Tibial artery (tissue), 4 donors: ENCODE measurements at places on chromosomes 13 and 19.
A peak's percentile ranks its signal among the peaks of the same experiment; 100 is the strongest.

- H3K27ac ChIP-seq = peak overlapping the region; percentile 56
- DNase-seq = no peak
- no peaks in the 10 kb centered on the region for H3K36me3 ChIP-seq
- peaks cover 21% of the 10 kb centered on the region for H3K4me1 ChIP-seq
- H3K27me3 ChIP-seq = no peaks in the 10 kb centered on the region
Measured at GRCh38 chr13:50357136-50357535, 341.9 kb downstream of the KCNRG start.

GRCh38 chr19:17328517-17329365 is 5.9 kb downstream of the ANO8 start:
- H3K4me3 ChIP-seq = no peak overlapping the region
- no peaks in the 10 kb centered on the region for H3K36me3 ChIP-seq
- no peaks in the 10 kb centered on the region for H3K27me3 ChIP-seq
- no peak for DNase-seq

GRCh38 chr13:40192452-40192851 is 474.0 kb downstream of the FOXO1 start:
- peak; percentile 48 for DNase-seq
- H3K36me3 ChIP-seq = no peaks in the 10 kb centered on the region
- no peak overlapping the region for H3K4me3 ChIP-seq
- no peaks in the 10 kb centered on the region for H3K4me1 ChIP-seq
- H3K27ac ChIP-seq = peak overlapping the region; percentile 83
- H3K27me3 ChIP-seq = no peaks in the 10 kb centered on the region

DNA sequence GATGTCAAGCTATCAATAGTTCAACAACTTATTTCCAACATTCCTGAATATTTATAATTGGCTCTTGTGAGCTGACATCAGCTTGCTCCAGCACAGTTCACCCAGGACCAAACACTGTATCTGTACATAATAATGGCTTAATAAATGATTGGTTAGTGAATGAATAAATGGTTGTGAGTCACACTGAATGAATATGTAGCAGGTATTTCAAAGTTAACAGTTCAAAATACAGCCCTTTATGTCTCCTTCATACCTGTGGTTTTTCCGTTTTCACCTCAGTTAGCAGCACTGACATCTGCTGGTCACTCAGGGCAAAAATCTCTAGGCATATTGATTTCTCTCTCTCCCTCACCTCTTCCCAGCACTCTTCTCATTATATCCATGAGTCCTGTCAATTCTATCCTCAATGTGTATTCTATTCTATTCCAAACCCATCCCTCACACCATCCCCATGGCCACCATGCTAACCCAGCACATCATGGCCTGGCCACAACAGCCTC is 76.3 kb downstream of the PEG3 start:
- DNase-seq = no peak
- no peaks in the 10 kb centered on the region for H3K4me1 ChIP-seq
- no peaks in the 10 kb centered on the region for H3K27me3 ChIP-seq
- H3K4me3 ChIP-seq = no peak overlapping the region
- no peak overlapping the region for H3K27ac ChIP-seq

GRCh38 chr19:6185835-6186834 is 50.7 kb downstream of the ACSBG2 start:
- DNase-seq = peak; percentile 34
- H3K4me3 ChIP-seq = no peak overlapping the region
- no peaks in the 10 kb centered on the region for H3K36me3 ChIP-seq
- no peak overlapping the region for H3K27ac ChIP-seq

GRCh38 chr13:80866921-80867320 is 526.0 kb upstream of the SPRY2 start:
- no peak overlapping the region for H3K27ac ChIP-seq
- no peaks in the 10 kb centered on the region for H3K36me3 ChIP-seq
- H3K27me3 ChIP-seq = no peaks in the 10 kb centered on the region
- H3K4me3 ChIP-seq = no peak overlapping the region
- no peaks in the 10 kb centered on the region for H3K4me1 ChIP-seq

- H3K4me1 ChIP-seq = peaks cover 21% of the 10 kb centered on the region
- H3K27ac ChIP-seq = no peak overlapping the region
- no peak overlapping the region for H3K4me3 ChIP-seq
- H3K27me3 ChIP-seq = peaks cover 26% of the 10 kb centered on the region
- no peak for DNase-seq
- H3K36me3 ChIP-seq = no peaks in the 10 kb centered on the region
Measured at GRCh38 chr19:19628501-19629134, 598 bp upstream of the LPAR2 start.

GRCh38 chr13:34422956-34423355 is 519.1 kb upstream of the NBEA start:
- no peaks in the 10 kb centered on the region for H3K4me1 ChIP-seq
- H3K4me3 ChIP-seq = no peak overlapping the region
- no peak overlapping the region for H3K27ac ChIP-seq
- no peak for DNase-seq

GRCh38 chr13:111317571-111318345 is 2.7 kb upstream of the TEX29 start:
- H3K27me3 ChIP-seq = no peaks in the 10 kb centered on the region
- H3K27ac ChIP-seq = no peak overlapping the region
- peaks cover 26% of the 10 kb centered on the region for H3K36me3 ChIP-seq
- DNase-seq = no peak
- H3K4me1 ChIP-seq = peaks cover 10% of the 10 kb centered on the region
- no peak overlapping the region for H3K4me3 ChIP-seq

GRCh38 chr19:35745328-35746086 is at the start of the genes PSENEN and U2AF1L4:
TSS of gene PSENEN (plus strand) at chr19:35745651. CDS start at chr19:35745931, 280 bp downstream.
TSS of gene U2AF1L4 (minus strand) at chr19:35745418. CDS start at chr19:35745391, 27 bp downstream.
- peaks cover 58% of the 10 kb centered on the region for H3K4me1 ChIP-seq
- H3K27ac ChIP-seq = peak within 1 kb of the TSS; percentile 98
- peak; percentile 99 for DNase-seq
- H3K27me3 ChIP-seq = no peaks in the 10 kb centered on the region

GRCh38 chr13:109203587-109203986 is 574.2 kb downstream of the MYO16 start:
- no peak overlapping the region for H3K27ac ChIP-seq
- no peak for DNase-seq
- H3K36me3 ChIP-seq = no peaks in the 10 kb centered on the region
- no peak overlapping the region for H3K4me3 ChIP-seq
- H3K4me1 ChIP-seq = no peaks in the 10 kb centered on the region

GRCh38 chr19:7925171-7925851 is 624 bp downstream of the CTXN1 start:
- DNase-seq = peak; percentile 81
- H3K4me1 ChIP-seq = peaks cover 79% of the 10 kb centered on the region
- H3K27me3 ChIP-seq = peaks cover 4% of the 10 kb centered on the region

DNA sequence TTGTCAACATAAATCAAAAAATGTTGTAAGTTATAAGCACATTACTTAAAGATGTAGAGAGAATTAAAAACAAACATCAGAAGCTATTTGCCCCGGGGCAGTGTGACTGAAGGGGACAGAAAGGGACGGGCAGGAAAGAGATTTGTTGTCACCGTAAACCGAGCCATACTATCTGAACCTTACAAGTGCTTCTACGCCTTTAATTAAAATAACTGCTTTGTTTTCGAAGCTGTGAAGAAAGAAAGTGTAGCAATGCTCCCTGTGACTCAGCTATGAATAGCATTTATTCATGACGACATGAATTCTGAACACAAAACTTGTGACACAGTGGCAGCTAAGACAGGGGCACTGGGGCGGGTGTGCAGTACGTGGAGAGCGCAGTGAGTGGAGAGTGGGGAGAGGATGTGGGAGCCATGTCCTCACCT is 30.0 kb downstream of the ZNF787 start:
- H3K4me3 ChIP-seq = no peak overlapping the region
- DNase-seq = no peak
- H3K36me3 ChIP-seq = peaks cover 64% of the 10 kb centered on the region
- H3K27me3 ChIP-seq = no peaks in the 10 kb centered on the region

- peaks cover 25% of the 10 kb centered on the region for H3K36me3 ChIP-seq
- no peak for DNase-seq
- peak overlapping the region; percentile 74 for H3K27ac ChIP-seq
- H3K4me3 ChIP-seq = peak overlapping the region; percentile 55
- peaks cover 66% of the 10 kb centered on the region for H3K4me1 ChIP-seq
Measured at GRCh38 chr19:13098277-13099072, 4.2 kb downstream of the LYL1 start.

DNA sequence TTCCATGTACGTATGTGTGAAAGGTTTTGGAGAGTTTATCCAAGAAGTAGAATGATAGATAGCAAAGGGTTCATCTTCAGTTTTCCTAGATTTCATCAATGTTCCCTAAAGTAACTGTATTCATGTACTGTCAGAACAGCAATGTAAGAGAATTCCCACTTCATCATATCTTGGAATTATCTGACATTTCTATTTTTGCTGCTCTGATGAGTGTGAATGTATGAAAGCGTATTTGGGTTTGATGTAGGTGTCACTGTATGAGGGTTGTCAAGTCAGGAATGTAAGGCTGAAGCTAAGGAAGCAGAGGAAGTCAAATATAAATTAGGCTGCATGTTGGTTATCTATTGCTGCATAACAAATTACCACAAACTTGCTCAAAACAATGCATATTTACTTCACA is 7.2 kb upstream of the KATNAL1 start:
- H3K27me3 ChIP-seq = no peaks in the 10 kb centered on the region
- DNase-seq = no peak
- H3K27ac ChIP-seq = no peak overlapping the region
- H3K36me3 ChIP-seq = no peaks in the 10 kb centered on the region
- H3K4me1 ChIP-seq = no peaks in the 10 kb centered on the region

GRCh38 chr19:50196322-50196932 is 7.0 kb upstream of the MYH14 start:
- no peak overlapping the region for H3K4me3 ChIP-seq
- peaks cover 8% of the 10 kb centered on the region for H3K4me1 ChIP-seq
- no peak for DNase-seq
- no peak overlapping the region for H3K27ac ChIP-seq
- no peaks in the 10 kb centered on the region for H3K27me3 ChIP-seq

DNA sequence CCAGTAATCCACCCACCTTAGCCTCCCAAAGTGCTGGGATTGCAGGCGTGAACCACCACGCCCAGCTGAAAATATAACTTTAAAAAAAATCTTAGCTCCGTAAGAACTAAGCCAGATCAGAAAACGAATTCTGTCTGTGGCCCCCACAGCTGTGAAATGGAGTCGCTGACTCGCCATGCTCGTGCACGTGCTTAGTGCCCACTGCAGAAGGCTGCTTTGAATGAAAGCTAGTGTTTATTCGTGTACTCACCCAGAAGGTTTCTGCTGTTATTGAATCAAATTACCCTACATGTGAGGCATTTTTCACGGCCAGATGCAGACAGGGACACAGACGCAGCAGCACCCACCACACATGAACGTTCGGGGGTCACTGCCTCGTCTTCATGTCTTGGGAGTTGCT is 61.7 kb upstream of the F7 start:
- no peak for DNase-seq
- H3K27me3 ChIP-seq = no peaks in the 10 kb centered on the region
- H3K4me1 ChIP-seq = no peaks in the 10 kb centered on the region
- H3K27ac ChIP-seq = peak overlapping the region; percentile 74
- no peaks in the 10 kb centered on the region for H3K36me3 ChIP-seq

GRCh38 chr19:13060964-13061927 is 41.4 kb downstream of the LYL1 start:
- H3K27ac ChIP-seq = peak overlapping the region; percentile 92
- no peaks in the 10 kb centered on the region for H3K36me3 ChIP-seq
- H3K4me1 ChIP-seq = peaks cover 95% of the 10 kb centered on the region
- H3K4me3 ChIP-seq = peak overlapping the region; percentile 41

DNA sequence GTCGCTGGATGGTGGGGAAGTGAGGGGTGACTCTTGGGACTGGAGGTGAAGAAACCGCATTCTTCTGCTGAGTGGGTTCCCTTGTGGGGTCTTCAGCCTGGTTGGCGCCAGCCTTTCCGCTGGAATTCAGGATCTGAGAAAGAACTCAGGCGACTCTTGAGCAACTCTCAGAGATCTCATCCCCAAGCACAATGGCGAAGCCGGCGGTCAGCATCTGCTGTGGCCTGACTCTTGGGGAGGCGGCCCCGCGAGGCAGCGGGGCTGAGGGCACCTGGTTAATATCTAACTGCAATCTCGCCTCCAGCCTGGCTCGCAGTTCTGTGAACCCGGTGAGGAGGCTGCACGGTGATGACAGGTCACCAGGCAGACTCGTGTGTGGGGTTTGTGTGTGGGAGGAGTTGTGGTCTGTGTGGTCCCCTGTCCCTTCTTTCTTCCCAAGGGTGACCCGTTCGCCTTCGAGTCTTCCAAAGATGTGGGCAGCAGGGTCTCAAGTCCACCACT is 883 bp downstream of the ZNF441 start:
- peak; percentile 45 for DNase-seq
- peaks cover 18% of the 10 kb centered on the region for H3K4me1 ChIP-seq
- H3K27me3 ChIP-seq = no peaks in the 10 kb centered on the region
- peak overlapping the region; percentile 97 for H3K27ac ChIP-seq
- H3K36me3 ChIP-seq = no peaks in the 10 kb centered on the region

DNA sequence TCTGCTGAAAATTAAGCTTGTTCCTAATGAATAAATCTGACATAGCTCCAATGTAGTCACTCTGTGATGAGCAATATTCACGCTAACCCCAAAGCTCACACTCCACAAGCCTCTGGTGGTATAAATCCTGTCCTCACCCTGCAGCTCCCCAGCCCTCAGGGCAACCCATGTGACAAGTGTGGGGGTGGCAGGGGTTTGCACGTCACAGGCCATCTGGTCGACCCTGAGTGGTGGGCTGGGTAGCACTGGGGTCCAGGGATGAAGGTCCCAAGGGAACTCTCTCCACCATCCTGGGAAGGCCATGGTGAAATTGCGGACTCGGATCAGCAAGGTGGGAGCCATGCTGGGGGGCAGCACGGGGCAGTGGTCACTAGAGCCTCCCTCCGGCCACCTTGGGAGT is 100.0 kb upstream of the SOX1 start:
- H3K27ac ChIP-seq = no peak overlapping the region
- H3K36me3 ChIP-seq = no peaks in the 10 kb centered on the region
- DNase-seq = no peak
- no peak overlapping the region for H3K4me3 ChIP-seq
- no peaks in the 10 kb centered on the region for H3K4me1 ChIP-seq
- peaks cover 30% of the 10 kb centered on the region for H3K27me3 ChIP-seq

DNA sequence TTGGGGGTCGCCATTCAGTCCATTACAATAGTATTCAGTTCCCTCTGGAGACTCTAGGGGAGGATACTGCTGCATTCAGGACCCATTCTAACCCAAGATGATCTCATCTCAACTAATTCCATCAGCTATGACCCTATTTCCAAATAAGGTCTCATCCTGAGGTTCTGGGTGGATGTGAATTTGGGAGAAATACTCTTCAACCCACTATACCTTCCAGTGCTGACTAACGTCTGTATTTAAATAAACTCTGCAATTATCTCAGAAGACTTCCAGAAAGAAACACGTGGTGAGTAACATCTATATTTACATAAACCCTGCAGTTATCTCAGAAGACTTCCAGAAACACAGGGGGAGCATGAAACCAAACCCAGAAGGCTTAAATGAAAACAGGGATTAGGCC is 1300.7 kb downstream of the PCDH9 start:
- H3K27me3 ChIP-seq = no peaks in the 10 kb centered on the region

- no peak overlapping the region for H3K4me3 ChIP-seq
- no peaks in the 10 kb centered on the region for H3K4me1 ChIP-seq
- no peak overlapping the region for H3K27ac ChIP-seq
- no peaks in the 10 kb centered on the region for H3K36me3 ChIP-seq
Measured at GRCh38 chr19:45646345-45646698, 7.1 kb upstream of the EML2 start.
